Neural progenitor cell (in vitro differentiated cells): ENCODE measurements at places on chromosomes 4 and X.

- no peaks in the 10 kb centered on the region for H3K4me1 ChIP-seq
- no peak overlapping the region for H3K27ac ChIP-seq
- H3K27me3 ChIP-seq: no peaks in the 10 kb centered on the region
These were observed 53.3 kb upstream of the LAS1L start for GRCh38 chrX:65587616-65588526.

GRCh38 chr4:25859429-25860148 is 3.2 kb downstream of the SEL1L3 start:
- no peak overlapping the region for H3K27ac ChIP-seq
- peaks cover 33% of the 10 kb centered on the region for H3K4me1 ChIP-seq
- no peak overlapping the region for H3K4me3 ChIP-seq
- H3K27me3 ChIP-seq: peaks cover 16% of the 10 kb centered on the region
- no peaks in the 10 kb centered on the region for H3K36me3 ChIP-seq

DNA sequence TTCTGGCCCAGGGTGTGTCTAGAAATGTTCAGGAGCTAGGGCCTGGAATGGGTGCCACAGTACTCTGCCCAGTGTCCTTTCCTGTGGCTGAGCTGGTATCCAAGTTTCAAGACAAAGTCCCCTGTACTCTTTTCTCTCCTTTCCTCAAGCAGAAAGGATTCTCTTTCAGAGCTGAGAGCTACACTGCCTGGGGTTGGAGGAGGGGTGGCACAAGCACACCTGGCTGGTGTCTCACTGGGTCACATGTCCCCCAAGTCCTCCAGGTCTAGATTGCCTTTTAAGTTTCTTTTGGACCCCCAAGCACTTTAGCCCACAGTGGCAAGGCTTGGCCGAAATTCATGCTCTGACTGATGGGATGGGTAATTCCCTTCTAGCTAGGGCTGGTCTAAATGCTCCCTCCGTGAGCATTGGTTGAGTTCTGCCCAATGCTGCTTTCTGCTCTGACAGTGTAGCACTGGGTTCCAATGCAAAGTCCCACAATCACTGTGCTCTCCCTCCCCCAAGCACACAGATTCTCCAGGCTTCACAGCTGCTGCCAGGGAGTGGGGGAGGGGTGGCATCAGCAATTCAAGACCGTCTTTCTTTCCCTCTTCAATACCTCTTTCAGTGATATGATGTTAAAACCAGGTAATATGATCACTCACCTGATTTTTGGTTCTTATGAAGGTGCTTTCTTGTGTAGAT is 47.8 kb downstream of the BEX3 start:
- peak; percentile 43 for DNase-seq
- H3K27ac ChIP-seq: no peak overlapping the region
- no peaks in the 10 kb centered on the region for H3K36me3 ChIP-seq
- H3K4me1 ChIP-seq: peaks cover 13% of the 10 kb centered on the region
- H3K27me3 ChIP-seq: no peaks in the 10 kb centered on the region
- no peak overlapping the region for H3K4me3 ChIP-seq

DNA sequence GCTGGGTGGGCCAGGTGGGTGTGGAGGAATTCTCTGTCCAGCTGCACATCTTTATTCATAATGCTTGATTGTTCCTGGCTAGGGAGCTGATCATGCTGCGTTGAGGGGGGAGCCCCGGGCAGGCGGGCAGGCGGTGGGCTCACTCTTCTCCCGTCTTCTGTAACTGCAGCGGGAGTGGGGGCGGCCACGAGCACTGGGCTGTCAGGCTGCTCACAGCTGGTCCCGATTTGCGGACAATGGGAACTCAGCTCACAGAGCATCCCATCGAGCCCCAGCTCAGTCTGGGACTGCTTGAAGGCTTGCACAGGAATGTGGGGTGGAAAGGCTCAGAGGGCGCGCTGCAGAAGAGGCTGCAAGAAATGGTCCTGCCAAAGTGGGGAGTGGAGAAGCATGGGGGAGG is 63.8 kb downstream of the EFNB1 start:
- no peaks in the 10 kb centered on the region for H3K36me3 ChIP-seq
- H3K27me3 ChIP-seq: peaks cover 15% of the 10 kb centered on the region
- peak; percentile 70 for DNase-seq
- H3K27ac ChIP-seq: no peak overlapping the region
- H3K4me1 ChIP-seq: peaks cover 26% of the 10 kb centered on the region

- no peaks in the 10 kb centered on the region for H3K27me3 ChIP-seq
- H3K36me3 ChIP-seq: no peaks in the 10 kb centered on the region
- H3K4me3 ChIP-seq: no peak overlapping the region
- DNase-seq: no peak
- H3K27ac ChIP-seq: no peak overlapping the region
These were observed 62.9 kb upstream of the PGRMC2 start for GRCh38 chr4:128350449-128351045.

- peaks cover 7% of the 10 kb centered on the region for H3K4me1 ChIP-seq
- no peaks in the 10 kb centered on the region for H3K36me3 ChIP-seq
- H3K27me3 ChIP-seq: no peaks in the 10 kb centered on the region
- DNase-seq: no peak
- H3K27ac ChIP-seq: no peak overlapping the region
These were observed 206.6 kb downstream of the PTTG2 start for GRCh38 chr4:38166768-38167167.

- no peak overlapping the region for H3K27ac ChIP-seq
- H3K27me3 ChIP-seq: no peaks in the 10 kb centered on the region
- H3K4me3 ChIP-seq: no peak overlapping the region
- H3K4me1 ChIP-seq: no peaks in the 10 kb centered on the region
These were observed 211.7 kb downstream of the ZNF674 start for GRCh38 chrX:46333550-46333949.

- no peak overlapping the region for H3K27ac ChIP-seq
- H3K36me3 ChIP-seq: no peaks in the 10 kb centered on the region
- H3K4me3 ChIP-seq: no peak overlapping the region
- DNase-seq: peak; percentile 7
These were observed 2.8 kb downstream of the PORCN start for GRCh38 chrX:48511560-48511959.

DNA sequence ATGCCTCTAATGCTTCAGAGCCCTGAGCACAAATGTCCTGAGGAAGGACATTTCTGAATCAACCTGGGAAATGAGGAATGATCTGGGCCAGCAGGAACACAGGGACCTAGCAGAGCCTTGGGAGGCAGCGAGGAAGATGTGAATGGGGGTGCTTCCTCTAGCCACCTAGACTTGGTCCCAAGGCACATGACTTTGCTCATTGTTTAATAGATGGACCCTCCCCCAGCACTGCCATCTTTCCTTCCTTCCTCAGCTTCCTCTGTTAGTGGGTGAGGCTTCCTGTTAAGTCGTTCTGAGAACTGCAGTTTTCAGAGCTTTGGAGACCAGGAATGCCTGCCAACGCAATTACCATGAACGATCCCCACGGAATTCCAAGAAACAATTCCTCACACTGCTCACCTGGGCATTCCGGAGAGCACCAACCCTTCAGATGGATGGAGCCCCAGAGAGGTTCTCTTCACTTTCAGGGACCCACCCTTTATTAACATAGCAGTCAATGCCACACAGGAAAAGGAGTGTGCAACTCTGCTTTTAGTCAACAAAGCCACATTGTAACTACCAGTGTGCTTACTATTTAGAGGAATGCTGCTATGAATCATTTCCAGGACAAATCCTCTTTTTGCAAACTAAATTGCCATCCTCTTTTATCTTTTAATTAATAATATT is 48.5 kb upstream of the STIM2 start:
- H3K4me3 ChIP-seq: no peak overlapping the region
- no peak overlapping the region for H3K27ac ChIP-seq
- DNase-seq: no peak
- H3K4me1 ChIP-seq: peaks cover 9% of the 10 kb centered on the region
- no peaks in the 10 kb centered on the region for H3K27me3 ChIP-seq

- peak; percentile 4 for DNase-seq
- no peaks in the 10 kb centered on the region for H3K36me3 ChIP-seq
- no peaks in the 10 kb centered on the region for H3K4me1 ChIP-seq
- H3K27ac ChIP-seq: no peak within 1 kb of the TSS
- no peaks in the 10 kb centered on the region for H3K27me3 ChIP-seq
These were observed at the start of gene TLR1 for GRCh38 chr4:38804654-38805295. TSS of gene TLR1 (minus strand) at chr4:38804791. CDS start at chr4:38798831, 5,960 bp downstream.

GRCh38 chrX:82757614-82758013 is 750.5 kb upstream of the POU3F4 start:
- H3K4me1 ChIP-seq: no peaks in the 10 kb centered on the region
- no peaks in the 10 kb centered on the region for H3K36me3 ChIP-seq
- no peak overlapping the region for H3K27ac ChIP-seq
- no peak for DNase-seq
- no peak overlapping the region for H3K4me3 ChIP-seq

DNA sequence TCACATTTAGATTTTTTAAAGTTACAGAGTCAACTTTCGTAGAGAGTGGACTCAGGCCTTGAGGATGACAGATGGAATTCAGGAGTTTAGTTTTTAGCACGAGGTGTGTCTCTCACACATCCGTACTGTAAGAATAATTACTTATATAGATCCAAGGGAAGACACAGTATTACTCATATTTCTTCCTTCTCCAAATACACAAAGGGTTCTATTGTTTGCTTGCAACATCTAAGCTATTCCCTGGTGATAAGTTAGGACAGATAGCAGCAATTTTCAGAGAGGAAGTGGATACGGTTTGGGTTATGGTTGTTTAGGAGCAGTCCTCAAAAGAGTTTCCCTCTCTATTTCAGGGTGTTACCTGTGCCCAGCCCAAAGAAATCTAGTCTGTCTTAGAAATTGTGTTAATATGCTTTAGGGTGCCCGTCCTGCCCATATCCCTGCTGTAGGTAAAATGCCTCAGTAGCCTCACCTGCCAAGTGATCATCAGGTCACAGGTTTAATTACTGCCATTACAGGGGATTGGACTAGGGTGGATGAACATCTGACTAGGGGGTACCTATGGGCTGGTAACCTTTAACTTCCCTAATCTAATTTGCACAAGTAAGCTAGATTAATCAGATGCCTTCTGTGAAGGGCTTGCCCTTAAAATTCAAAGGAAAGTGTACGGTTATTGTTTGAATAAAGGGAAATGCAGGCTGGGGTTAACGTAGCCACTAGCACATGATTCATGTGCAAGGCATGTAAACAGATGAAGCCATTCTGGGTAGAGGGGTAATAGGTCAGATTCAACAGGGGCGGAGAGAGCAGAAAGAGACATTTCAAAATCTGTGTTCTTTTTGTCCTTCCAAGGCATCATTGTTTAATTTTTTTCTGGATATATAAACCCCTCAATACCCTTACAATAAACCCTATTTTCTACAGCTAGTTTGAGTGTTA is 8.7 kb upstream of the PPP3CA start:
- H3K4me3 ChIP-seq: no peak overlapping the region
- no peak for DNase-seq
- no peaks in the 10 kb centered on the region for H3K36me3 ChIP-seq
- no peak overlapping the region for H3K27ac ChIP-seq

DNA sequence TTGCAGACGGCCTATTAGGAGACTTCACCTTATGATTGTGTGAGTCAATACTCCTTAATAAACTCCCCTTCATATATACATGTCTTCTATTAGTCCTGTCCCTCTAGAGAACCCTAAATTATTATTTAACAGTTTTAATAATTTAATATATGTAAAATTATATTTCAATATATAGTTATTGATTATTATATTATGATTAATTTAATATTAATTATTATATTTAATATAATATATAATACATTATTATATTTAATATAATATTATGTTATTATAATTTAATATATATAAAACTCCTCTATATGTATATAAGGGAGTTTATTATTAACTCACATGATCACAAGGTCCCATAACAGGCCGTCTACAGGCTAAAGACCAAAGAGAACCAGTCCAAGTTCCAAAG is 533.2 kb downstream of the ARAP2 start:
- DNase-seq: no peak
- H3K36me3 ChIP-seq: no peaks in the 10 kb centered on the region
- no peaks in the 10 kb centered on the region for H3K27me3 ChIP-seq
- H3K4me3 ChIP-seq: no peak overlapping the region
- no peak overlapping the region for H3K27ac ChIP-seq
